ENCODE measurements at places on chromosomes 11 and 22.

DNA sequence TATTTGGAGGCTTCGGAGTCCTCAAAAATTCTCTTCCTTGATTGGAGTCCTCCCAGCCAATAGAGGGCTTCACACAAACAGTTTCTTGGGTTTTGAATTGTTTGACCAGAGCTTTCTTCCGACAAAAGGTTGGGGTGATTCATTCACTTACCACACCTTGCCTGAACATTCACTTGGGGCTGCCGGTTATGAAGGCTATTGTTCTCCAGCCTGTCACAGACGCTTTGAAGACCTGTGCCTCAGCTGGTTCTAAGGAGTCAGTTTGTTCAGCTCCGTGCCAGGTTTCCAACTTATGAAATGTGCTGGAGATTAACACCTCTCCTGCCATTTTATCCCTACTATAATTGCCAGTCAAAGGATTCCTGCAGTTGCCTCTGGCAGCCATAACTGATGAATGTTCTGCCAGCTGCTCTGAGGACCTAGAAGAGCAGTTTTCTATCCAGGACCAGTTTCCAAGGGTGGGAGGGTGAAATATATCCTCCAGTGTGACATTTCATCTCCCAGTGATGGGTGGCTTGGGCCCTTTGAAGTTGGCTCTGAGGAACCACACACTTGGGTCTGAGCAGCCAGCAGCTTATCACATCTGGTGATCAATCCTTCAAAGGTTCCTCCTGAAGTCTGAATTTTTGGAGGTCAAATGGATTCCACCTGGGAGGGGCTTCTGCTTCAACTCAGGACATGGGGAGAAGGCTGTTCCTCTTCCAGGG is 31.4 kb downstream of the LIMK2 start:
- DNase-seq: no peak

DNA sequence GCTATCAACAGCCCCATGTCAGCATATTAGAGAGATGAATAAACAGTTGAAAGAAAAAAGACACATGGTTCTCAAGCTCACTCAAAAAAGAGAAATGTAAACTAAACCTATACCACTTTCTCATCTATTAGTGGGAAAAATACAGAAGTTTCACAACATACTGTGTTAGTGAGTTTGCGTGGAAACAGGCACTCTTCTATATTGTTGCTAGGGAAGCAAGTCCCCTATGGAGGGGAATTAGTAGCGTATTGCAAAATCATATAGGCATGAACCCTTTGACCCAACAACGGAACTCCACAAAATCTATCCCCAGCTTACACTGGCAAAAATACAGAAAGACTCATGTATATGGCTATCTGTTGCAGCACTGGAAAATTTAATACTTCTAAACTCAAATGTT is 14.2 kb upstream of the RFPL2 start:
- no peak for DNase-seq

- no peak for DNase-seq
Measured at GRCh38 chr11:74559934-74560309, 32.5 kb upstream of the POLD3 start.

- DNase-seq: no peak
Measured at GRCh38 chr22:41369837-41370236, 11.9 kb upstream of the TEF start.

DNA sequence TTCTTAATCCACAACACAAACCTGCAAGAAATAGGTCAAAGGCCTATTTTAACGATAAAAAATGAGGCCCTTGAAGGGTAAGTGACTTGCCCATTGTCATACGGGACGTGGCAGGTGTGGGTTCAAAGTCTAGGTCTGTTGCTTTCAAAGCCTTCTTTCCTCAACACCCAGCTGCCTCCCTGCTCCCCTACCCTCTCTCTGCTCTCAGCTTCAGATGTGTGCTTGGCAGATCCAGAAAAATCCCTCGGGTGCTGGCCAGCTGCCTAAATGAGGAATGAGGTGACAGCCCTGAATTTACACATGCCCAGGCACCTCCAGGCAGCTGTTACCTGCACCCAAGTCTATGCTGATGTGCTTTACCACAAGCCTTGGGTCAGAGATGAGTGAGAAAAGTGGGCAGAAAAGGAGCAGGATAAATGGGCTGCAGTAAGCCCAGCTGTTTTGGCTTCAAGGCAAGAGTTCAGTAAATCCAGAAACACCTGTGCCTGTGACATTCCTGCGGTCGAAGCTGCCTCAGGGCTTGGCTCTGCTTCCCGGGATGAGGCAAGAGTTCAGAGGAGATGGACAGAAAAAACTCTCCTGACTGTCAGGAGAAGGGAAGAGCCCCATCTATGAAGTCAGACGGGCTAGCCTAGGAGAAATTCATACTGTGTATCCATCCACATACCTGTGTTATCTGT is 49.9 kb upstream of the LDLRAD3 start:
- DNase-seq: no peak

DNA sequence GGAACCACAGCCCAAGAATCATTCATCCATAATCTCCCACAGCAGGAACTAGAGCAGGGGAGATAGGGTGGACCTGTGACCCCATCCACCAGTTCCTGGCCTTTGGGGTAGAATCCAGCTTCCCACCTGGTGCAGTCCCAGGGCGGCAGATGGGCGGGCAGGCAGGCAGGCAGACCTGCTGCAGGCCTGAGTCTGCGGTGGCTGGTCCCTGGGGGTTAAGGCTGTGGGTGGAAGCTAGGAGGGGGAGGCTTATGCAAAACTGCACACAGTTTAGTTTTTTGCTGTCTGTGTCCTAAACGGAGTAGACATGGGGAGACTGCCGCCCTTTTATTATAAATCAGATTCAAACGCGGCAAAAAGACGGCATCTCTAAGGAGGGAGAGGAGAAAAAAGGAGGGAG is 4.5 kb upstream of the NEFH start:
- no peak for DNase-seq

GRCh38 chr22:50516891-50517290 is 8.5 kb downstream of the SCO2 start:
- no peak for DNase-seq

DNA sequence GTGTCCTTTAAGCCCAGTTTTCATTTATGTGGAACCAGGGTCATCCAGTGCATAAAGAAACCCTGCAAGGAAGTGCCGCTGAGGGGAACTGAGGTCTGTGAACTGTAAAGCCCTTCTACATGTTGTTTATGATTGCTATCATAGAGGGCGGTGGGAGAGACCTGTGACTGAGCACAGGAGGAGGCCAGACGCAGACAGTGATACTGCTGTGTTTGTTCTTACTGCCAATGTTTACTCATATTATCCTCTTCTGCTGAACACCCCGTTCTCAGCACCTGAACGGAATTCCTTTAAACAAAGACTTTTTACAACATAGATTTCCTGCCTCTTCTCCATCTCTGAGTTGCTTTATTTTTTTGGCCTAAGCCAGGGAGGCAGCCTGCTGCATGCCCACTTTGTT is 967 bp upstream of the GALNT18 start:
- no peak for DNase-seq

DNA sequence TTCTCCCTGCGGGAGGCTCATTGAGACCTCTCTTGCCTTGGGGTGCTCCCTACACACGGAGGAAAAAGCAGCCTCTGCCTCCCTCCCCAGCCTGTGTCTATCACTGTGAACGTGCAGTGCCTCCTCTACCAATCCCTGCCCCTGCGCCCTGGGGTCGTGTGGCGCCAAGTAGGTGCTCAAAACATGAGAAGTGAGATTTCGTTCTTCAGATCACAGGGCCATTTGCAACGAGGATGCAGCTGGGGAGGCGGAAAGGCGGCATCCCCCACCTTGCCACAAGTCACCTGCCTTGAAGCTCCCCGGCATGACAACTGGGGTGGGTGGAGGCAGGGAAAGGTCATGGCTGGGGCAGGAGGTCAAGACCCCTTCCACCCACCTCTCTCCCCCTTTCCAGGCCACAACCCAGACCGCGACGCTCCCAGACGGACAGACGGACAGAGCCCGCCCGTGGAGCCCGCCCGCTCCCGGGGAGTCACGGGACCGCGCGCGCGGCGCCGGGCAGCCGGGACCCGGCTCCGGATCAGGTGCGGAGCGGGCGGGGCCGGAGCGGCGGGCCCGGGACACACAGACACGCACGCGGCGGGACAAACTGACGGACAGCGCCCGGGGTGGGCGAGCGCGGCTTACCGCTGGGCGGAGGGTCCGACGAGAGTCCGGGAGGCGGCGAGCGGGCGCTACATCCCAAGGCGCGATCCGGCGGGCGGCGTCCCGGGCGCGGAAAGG is 485 bp downstream of the KCNJ4 start:
- DNase-seq: no peak

- no peak for DNase-seq
Measured at GRCh38 chr11:69703768-69704507, at the start of gene FGF19. TSS of gene FGF19 (minus strand) at chr11:69704022. CDS start at chr11:69703876, 146 bp downstream.

DNA sequence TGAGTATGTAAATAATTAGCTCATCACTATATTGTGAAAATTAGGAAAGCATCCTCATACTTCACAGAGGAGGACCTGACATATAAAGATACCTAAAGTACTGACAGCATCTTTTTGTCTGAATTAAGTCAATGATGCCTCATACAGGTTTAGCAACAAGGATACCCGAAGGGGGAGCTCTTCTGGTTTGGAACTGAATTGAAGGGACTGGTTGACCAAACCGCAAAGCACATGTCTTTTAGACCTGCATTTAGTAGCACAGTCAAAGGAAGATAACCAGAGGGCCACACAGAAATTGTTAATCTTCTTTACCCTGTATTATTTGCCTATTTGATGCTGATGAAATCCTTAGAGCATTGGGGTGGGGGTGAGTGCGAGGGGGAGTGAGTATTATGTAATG is 12.9 kb upstream of the WT1 start:
- DNase-seq: no peak

DNA sequence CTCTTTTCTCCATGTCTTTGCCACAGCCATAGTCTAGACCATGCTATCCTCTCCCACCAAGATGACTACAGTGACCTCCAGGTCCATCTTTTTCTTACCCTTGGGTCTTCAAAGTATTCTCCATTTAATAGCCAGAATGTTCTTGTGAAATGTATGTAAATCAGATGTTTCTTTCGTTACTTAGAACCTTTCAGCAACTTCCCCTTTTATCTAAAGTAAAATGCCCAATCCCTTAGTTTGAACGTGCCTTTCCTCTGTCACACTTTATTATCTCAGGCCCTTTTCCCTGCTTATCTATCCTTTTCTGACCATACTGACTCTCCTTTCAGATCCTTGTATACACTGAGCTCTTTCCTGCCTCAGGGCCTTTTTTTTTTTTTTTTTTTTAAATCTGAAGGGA is 17.9 kb downstream of the RBM4B start:
- no peak for DNase-seq

DNA sequence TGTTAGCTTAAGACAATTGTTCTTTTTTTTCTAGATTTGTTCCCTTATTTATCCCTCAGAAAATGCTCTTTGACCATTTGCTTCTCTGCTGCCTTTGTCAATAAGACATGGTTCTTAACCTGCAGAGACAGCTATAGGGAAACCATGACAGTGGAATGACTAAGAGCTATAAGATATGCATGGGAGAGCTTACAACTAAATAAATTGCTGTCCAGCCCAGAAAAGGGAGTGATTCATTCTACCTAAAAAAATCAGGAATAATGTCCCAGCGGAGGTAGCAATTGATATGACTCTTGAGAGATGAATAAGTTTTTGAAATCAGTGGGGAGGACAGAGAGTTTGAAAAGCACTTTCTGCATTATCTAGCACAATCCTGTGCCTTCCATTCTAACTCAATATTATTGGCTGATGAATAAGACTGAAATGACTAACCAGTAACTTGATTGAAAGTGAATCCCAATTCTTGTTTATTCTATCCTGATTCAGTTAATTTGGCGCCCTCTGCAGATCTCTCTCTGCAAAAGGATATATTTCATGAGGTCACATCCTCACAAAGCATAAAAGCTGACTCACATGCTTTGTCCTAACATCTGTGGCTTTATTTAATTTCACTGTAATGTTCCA is 680.5 kb upstream of the API5 start:
- DNase-seq: no peak

DNA sequence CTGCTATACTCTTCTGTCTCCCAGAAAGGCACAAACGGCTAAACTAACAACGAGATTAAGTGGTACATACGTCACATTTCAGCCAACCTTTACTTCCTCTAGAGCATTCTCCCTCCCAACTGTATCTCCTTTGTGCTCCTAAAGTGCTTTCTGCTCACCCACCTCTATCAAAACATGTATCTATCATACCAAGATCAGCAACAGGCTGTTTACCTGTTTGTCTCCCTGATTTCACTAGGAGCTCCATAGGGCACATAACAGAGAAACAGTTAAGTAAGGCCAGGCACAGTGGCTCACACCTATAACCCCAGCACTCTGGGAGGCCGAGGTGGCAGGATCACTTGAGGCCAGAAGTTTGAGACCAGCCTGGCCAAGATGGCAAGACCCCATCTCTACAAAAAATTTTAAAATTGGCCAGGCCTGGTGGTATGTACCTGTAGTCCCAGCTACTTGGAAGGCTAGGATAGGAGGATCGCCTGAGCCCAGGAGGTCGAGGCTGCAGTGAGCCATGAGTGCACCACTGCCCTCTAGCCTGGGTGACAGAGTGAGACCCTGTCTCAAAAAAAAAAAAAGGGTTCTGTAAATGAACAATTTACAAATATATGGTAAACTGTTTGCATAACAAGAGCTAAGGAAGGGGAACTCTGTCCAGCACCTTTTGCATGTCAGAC is 2.8 kb downstream of the NDUFC2 start:
- DNase-seq: no peak

GRCh38 chr11:12826441-12826840 is 152.2 kb downstream of the TEAD1 start:
- no peak for DNase-seq

- no peak for DNase-seq
Measured at GRCh38 chr11:75203138-75203537, 37.4 kb upstream of the TPBGL start.

- DNase-seq: no peak
Measured at GRCh38 chr11:129620237-129621104, 195.2 kb upstream of the TMEM45B start.

- peak; percentile 63 for DNase-seq
Measured at GRCh38 chr22:20393705-20394476, at the start of gene ZNF74. TSS of gene ZNF74 (plus strand) at chr22:20394151. CDS start at chr22:20394629, 478 bp downstream.

DNA sequence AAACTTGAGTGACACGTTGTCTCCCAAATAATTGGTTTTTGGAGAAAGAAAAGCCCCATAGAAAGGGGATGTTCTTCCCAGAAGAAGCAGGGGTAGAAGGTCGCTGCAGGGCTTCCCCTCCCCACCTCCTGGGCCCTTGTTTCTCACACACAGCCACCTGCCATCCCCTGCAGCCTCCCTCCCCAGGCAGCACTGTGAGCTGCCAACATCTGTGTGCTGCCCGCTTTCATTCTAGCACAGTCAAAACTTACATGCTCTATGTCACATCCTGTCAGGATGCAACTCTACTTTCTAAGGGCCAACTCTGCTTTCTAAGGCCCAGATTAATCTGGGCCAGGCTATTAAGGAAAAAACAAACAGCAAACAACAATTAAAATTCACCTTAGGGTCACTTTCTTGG is 309.4 kb upstream of the ZC3H12C start:
- DNase-seq: no peak

DNA sequence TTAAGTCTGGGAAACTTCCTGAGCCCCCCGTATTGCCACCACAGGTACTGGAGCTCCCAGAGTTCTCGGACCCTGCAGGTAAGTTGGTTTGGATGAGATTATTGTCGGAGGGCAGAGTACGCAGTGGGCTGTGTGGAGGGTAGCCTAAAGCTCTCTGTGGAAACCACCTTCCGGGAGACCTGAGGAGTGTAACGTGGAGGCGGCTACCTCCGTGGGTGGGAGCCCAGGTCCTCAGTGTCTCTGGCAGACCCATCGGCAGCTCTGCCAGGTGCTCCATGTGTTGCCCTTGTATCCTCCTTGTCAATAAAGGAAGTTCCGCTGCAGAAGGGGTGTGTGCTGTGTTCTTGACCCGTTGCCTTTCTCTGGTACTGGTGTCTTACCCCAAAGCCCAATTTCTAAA is 61.4 kb downstream of the SYT13 start:
- DNase-seq: no peak
